HCEC 1CT (cell line): ENCODE measurements at places on chromosomes 6 and 20.

GRCh38 chr6:70131528-70131927 is 171.4 kb downstream of the COL9A1 start:
- no peak for DNase-seq

DNA sequence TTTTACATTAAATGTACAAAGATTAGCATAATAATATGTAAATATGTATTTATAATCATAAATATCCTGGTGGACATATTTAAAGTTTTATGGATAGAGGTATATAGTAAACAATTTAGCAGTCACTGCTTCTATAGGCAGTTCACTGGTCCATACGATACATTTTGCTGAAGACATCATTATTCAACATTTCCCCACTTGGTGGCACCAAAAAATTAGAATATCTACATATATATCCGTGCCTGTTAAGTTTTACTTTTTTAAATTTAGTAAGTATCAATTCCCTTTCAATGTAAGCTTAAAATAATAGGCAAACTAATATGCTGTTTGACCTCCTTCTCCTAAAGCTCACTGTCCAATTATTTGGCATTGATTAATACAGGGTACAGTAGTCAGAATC is 64.2 kb downstream of the LMBRD1 start:
- peak; percentile 23 for DNase-seq

- DNase-seq, result peak; percentile 34
These were observed 59.7 kb upstream of the NT5E start for GRCh38 chr6:85390105-85390728.

DNA sequence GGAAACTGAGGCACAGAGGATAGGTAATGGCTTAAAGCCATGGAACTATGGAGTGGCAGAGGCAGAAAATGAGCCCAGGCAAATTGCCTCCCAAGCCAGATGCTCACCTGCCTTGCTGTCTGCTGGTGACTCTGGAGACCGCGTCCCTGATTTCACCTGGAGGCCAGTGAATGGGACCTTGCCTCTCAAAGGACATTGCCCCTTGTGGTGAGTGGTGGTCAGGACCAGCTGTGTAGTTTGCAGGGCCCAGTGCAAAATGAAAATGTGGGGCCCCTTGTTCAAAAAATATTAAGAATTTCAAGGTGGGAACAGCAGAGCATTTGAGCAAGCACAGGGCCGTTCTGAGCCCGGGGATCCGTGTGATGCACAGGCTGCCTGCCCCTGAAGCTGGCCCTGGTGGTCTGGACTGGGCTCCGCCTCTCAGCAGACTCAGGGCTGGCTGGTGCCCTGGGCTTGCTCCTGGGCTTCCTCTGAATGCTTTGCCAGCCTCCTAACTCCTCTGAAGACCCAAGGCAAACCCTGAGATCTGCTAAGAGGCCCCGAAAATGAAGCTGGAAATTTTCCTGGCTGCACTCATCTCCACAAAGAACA is 19.8 kb upstream of the KCNG1 start:
- DNase-seq, result no peak

DNA sequence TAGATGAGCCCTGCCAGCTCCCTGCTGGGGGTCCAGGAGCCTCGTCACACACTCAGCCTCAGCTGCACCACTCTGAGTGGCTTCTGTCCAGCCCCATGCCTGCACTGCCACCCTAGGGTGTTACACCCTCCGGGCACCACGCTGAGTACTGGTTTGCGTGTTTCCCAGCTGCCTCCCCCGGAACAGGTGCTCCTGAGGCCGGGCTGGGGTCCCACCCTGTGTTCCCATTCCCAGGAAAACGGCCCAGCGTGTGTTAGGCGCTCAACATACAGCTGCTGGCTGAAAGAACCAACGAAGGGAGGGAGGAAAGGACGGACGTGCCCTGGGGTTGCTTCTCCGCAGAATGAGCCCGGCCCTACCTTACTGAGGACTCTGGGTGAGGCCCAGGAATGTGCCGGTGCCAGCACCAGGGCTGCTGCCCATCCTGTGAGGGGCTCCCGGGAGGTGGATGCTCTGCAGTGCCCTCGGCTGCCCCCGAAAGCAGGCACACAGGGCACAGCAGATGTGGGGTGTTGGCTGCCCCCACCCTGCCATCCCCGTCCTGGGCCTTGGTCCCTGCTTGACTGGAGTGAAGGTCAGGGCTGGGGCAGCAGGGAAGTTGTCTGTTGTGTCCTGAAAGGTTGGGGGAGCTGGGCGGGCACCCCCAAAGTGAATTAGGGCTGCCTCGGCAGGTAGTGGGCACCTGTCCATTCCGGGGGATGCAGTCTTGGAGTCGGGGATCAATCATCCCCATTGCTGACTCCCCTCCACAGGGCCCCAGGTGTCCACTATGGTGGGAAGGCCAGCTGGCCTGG is 16.3 kb downstream of the LAMA5 start:
- no peak for DNase-seq
